ENCODE measurements at places on chromosomes 1 and 21. TPM values are rescaled to one million over a fixed set of nuclear protein-coding genes. Genes with fewer than 3 reads are reported as not detected.

Gene VHLL
- total RNA-seq: 0.50 TPM

- DNase-seq: no peak
These were observed 35.9 kb upstream of the CTTNBP2NL start for GRCh38 chr1:112359961-112360767.

- DNase-seq: peak; percentile 68
These were observed 47.5 kb upstream of the EEIG2 start for GRCh38 chr1:108512239-108513043.

GRCh38 chr1:210362526-210362925 lies 33.8 kb downstream of the HHAT start:
- no peak for DNase-seq

Gene MATN1
- total RNA-seq: 0.50 TPM

- DNase-seq: no peak
These were observed 221.9 kb upstream of the C1orf174 start for GRCh38 chr1:4121834-4122512.

Gene KRTAP6-1
- not detected for total RNA-seq

Gene SPRR2G
- total RNA-seq: not detected

Gene AGMAT
- total RNA-seq: 2.6 TPM

DNA sequence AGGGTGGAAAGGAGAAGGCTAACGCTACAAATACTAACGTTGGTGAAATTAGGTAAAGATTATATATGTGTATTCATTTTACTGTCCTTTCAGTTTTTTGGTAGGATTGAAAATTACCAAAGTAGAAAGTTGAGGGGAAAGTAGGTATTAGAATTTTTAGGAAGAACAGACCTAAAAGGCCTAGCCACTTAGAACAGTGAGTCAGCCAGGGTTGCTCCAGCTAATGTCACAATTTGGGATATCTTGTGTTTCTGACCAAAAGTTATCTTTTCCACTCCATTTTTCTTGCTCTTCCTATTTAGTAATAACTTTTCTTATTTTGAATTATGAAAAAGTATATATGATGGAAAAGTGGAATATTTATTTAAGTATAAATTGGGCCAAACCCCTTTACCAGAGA lies 40.1 kb downstream of the F3 start:
- no peak for DNase-seq
